Activated CD8-positive, alpha-beta memory T cell treated with anti-CD3 and anti-CD28 coated beads for 1 hour (primary cell): ENCODE measurements at places on chromosomes 4 and X.

- DNase-seq, result no peak
Observed at GRCh38 chr4:56741595-56741994, 60.5 kb upstream of the HOPX start.

- DNase-seq, result no peak
Observed at GRCh38 chrX:1215123-1215823, 2.8 kb upstream of the CRLF2 start.

DNA sequence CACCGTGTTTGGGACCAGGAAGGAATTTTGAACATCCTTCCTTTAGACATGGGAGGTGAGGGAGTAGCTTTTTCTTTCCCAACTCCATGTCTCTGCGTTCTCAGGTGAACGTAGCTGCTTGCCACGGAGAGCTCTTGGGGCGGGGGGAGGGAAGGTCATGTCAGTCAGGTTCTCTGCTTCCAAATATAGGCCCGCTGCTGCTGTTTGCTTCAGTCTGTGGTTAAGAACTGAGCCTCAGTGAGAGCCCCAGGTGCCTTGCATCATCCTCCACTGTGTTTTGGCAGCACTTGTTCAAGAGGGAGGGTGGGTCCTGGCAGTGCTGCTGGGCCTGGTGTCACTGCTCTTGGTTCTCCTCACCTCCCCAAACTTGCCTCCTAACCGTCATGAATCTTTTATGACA lies 46.5 kb downstream of the HADH start:
- DNase-seq, result peak; percentile 20

- DNase-seq, result no peak
Observed at GRCh38 chrX:133658293-133658911, 243.1 kb upstream of the GPC4 start.

DNA sequence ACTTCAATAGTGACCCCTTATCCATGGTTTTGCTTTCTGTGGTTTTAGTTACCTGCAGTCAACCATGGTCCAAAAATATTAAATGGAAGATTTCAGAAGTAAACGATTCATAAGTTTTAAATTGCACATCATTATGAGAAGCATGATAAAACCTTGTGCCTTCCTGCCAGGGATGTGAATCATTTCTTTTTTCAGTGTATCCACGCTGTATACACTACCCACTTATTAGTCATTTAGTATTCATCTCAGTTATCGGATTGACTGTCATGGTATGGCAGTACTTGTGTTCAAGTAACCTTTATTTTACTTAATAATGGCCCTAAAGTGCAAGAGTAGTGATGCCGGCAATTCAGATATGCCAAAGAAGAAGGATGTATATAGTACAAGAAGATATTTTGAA lies 37.7 kb upstream of the TASL start:
- DNase-seq, result no peak

GRCh38 chr4:4641661-4642495 lies 100.0 kb upstream of the STX18 start:
- no peak for DNase-seq

DNA sequence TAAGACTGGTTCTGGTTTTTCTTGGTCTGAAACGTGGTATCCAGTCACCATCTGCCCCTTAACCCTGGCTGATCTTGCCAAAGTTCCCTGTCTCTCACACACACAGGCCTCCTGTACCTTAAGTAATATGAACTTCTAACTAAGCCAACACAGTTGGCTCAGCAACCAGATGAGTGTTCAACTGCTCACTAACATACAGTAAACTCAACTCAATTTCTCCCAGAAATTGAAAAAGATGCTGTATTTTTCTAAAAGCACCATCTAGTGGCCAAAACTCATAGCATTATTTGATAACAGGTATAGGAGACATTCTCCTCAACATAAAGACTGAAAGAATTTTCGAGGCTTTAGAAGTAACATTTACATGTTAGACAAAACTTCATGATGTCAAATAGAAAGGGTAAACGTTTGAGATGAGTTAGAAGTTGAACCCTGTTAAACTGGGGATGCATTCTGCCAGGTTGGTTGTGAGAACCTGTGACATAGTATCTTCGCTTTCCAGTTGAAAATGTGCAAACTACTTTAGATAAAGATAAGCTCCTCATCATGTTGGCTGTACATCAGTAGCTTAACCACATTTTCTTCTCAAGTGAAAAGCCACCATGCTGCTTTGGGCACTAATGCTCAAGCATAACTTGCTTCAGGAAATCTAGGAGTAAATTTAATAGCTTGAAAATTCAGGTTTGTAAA lies 31.2 kb downstream of the CCNI start:
- DNase-seq, result no peak

DNA sequence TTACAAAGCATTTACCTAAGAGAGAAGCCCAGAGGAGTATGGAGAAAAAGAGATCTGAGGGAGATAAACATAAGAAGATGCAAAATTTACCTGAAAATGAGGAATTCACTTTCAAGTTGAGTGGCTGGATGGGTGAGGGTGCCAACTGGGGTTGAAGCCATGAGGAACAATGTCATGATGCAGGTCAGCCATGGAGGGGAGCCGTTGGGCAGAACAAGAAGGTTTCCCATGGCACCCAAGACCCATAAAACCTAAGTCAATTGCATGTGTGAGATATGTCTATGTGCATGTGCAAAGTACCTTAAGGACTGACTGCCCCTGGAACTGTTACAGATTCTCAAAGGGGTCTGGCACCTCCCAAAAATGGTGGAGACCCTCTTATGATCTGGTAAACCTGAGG lies 46.6 kb upstream of the PRRG1 start:
- no peak for DNase-seq

- no peak for DNase-seq
Observed at GRCh38 chr4:71270901-71271300, 67.9 kb upstream of the SLC4A4 start.

- no peak for DNase-seq
Observed at GRCh38 chr4:165502916-165503907, 124.4 kb downstream of the CPE start.

- DNase-seq, result no peak
Observed at GRCh38 chr4:182644683-182645050, 272.5 kb downstream of the DCTD start.

GRCh38 chr4:125060376-125060775 lies 254.4 kb upstream of the FAT4 start:
- no peak for DNase-seq

DNA sequence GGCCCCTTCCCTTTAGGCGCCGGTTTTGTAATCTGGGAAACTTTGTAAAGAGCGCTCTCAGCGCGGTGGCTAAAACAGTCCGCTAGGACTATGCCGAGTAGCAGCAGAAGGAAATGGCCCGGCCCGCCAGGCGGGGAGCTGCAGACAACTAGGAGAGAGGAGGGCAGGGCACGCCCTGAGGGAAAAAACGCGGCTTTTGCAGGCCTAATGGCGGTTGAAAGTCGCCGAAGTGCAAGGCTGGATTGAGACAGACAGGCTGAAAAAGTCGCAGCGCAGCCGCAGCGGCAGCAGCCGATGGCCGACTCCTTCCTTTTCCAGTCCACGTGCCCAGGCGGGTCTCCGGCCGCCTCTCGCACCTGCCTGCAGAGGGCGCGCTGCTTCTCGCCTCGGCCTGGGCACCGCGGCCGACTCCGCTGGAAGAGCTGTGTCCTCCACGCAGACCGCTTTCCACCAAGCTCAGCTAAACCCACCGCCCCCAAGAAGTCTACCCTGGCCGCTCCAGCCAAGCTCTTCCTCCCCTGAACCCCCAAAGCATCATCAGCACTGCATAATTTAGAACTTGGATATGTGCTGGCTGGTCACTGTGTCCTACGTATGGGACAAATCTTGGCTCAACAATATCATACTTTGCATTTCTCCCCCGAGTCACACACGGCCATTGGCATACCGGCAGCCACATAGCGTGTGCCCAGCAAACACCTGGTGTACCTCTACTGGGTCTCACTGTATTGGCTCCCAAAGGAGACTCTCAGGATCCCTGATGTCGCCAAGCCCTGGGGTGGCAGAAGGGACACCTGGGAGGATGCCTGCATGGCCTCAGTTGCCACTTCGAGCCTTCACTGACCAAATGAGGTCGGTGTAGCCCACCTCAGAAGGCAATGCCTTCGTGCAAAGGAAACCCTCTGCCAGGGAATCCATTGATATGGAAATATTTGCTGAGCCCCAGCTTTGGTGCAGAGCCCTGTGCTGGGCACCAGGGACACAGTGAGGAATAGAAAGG lies 14.5 kb downstream of the SLC25A5 start:
- DNase-seq, result peak; percentile 8

DNA sequence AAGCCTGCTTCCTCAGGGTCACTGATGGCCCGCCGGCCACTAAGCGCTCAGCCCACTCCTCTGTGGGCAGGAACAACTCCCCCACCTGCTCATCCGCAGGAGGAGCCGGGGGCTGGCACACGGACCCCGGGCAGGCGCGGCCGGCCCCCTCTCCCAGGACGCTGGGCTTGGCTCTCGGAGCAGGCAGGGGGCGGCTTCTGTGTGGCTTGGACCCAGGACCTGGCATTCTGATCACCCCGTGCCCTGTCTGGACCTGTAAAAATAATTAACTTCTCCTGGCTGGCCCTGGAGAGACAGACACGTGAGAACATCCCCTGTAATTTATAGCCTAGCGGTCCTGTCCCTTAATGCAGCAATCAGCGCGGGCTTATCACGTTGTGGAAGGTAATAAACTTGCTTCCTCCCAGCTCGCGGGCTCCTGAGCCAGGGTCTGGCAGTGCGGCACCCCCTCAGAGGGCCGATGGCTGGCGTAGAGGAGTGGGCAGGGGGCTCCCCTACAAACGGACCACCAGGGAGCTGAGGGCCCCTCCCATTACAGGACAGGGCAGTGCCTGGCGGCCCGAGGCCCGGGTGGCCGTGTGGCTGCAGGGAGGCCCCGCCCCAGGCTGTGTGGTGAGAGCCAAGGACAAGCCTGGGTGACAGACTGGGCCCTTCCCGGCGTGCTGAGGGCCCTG lies 84.5 kb upstream of the NKX1-1 start:
- no peak for DNase-seq

GRCh38 chr4:120399826-120400225 lies 333.2 kb upstream of the MAD2L1 start:
- DNase-seq, result no peak

GRCh38 chr4:152577708-152578396 lies 42.0 kb upstream of the FBXW7 start:
- no peak for DNase-seq

DNA sequence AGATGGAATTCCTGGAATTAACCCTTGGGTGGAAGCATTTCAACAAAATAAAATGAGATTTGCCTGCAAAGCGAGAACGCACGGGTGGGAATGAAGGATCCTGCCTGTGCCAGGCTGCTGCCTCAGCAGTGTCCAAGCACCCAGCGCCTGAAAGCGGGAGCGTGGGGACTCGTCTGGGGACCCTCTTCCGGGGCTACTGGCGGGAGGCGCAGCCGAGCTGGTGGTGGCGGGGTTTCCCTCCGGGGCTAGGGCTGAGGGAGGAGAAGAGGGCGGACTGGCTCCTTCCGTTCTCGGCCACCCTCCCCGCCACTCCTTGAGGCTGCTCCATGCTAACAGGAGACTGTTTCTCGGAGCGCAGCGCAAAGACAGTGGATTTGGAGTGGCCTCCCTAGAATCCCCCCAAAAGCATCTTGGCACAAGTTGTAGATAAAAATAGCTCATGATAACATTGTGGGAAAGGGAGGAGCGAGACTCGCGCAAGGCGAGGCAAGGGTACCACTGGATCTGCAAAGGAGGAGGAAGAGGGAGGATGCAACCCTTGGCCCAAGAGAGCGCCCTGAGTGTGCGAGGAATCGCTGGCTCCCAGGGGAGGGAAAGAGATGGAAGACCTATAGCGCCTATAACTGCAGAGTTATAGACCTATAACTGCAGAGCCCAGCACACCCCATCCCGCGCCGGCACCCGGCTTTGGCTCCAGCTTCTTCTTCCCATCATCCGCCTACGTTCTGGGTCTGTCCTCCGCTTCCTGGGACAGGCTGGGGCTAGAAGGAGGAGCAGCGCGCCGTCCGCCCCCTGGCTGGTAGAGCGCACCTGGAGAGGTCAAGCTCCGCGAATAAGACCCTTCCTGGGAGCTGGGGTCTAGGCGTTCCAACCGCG lies 1.3 kb downstream of the HS3ST1 start:
- no peak for DNase-seq

GRCh38 chr4:1376841-1377605 lies 29.2 kb downstream of the NKX1-1 start:
- no peak for DNase-seq

- DNase-seq, result no peak
Observed at GRCh38 chrX:100358766-100359165, 51.3 kb downstream of the PCDH19 start.

GRCh38 chrX:126137899-126138298 lies 28.2 kb downstream of the DCAF12L2 start:
- no peak for DNase-seq

DNA sequence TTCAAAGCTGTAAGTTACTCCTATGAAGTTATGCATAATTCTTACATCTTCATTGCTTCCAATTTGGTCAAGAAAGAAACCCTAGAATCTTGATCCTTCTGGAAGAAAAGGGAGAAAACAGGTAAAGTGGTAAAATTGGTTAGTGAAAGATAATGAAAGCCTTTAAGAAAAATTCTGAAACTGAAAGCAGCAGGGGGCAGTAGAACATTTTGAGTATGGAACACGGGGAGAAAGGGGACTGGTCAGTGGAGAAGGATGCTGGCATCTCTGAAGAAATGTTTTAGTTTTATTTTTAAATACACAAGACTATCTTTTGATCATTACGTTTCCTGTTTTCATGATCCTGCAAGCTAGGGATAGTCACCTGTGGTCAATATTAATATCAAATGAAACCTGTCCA lies 54.3 kb downstream of the SLIT2 start:
- no peak for DNase-seq

- no peak for DNase-seq
Observed at GRCh38 chr4:118012142-118012541, 22.1 kb upstream of the NDST3 start.

DNA sequence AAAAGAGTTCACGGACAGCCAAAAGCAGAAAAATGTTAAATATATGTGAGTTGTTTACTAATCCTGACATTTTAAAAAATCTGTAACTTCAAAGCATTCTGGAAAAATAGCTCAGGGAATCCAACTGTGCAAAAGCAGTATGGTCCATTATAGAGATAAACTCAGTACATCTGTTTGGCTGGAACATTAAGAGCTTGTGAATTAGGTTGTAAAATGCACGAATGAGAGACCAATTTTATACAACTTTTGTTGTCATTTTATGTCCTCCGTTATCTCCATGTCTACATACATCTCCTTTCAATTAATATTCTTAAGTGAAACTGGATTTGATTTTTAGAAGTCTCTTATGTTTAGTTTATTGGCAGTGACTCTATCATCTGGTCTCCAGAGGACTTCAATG lies 367.0 kb upstream of the ATOH1 start:
- no peak for DNase-seq

- DNase-seq, result no peak
Observed at GRCh38 chr4:107156443-107156842, 120.3 kb upstream of the DKK2 start.

DNA sequence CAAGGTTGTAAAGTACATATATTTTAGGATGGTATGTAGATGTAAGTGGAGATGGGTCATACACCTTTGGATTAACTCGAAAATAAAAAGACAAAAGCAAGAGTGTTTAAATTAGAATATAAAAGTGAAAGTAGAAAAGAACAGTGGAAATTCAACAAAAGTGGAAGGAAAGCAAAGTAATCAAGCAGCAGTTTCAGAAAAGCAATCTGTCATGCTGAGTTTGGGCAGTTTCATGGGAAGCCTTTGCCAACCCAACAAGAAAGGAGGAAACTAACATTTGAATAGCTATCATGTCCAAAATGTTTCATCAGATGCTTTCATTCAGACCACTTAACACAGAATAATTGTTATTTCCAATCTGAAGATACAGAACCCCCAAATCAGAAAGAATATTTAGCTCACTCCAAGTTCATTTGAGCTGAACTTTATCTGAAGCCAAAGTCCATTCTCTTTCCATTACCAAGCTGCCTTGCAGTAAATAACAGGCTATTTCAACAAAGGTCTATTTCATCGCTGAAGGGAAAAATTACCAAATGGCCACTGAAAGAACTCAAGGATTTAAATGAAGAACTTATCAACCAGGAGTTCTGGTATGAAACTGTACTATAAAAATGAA lies 1.8 kb upstream of the EXOSC9 start:
- DNase-seq, result no peak
